ENCODE measurements at places on chromosomes 12 and 14.

DNA sequence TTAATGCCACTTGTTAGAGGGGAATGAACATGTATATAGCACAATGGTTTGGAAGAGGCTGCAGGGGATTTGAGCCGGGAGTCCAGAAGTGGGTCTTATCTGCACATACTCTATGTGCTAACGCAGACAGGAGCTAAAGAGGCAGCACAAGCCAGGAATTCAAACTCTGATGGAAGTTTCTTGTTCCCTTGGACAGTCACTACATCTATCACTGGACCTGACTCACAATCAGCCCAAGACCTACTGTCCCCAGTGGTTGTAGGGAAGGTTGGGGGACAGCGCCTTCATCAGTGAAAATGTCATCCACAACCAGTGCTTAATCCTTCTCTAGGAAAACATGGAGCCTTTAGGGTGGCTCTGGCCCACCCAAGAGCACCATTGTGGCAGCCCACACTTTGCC lies 107.8 kb downstream of the GCH1 start:
- no peak for DNase-seq

GRCh38 chr14:85129921-85130320 lies 400.0 kb upstream of the FLRT2 start:
- no peak for DNase-seq

DNA sequence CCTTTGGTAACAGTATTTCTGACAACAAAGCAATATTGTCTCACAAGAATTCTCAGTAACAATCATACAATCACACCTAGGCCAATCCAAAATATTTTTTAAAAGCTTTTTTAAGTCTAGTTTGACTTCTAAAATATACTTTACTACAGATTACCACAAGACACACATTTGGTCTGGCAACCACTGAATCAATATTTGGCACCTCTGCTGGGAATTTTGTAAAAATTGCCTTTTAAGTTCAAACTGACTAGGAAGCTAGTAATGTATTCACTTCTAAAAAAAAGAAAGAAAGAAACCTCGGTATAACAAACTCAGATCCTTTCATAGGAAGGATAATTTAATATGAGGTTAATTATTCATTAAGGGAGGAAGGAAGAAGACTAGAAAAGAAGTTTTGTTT lies 18.2 kb upstream of the ETV6 start:
- DNase-seq, result no peak

DNA sequence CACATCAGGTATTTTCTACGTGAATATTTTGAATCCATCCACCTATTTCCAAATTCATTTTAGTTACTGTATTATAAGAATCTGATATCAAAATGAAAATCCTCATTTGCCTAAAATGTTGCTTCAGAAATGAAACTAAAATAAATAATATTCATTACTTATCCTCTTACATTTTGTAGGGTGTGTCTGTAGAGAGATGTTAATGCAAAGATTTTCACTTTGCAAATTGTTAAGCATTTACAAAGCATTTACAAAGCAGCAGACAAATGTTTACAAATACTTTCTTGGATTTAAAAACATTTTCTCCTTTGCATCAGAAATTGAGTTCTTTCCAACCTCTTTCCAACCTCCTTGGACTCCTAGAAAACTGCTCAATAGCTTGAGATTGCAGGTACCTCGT lies 360.0 kb upstream of the DCN start:
- DNase-seq, result no peak

DNA sequence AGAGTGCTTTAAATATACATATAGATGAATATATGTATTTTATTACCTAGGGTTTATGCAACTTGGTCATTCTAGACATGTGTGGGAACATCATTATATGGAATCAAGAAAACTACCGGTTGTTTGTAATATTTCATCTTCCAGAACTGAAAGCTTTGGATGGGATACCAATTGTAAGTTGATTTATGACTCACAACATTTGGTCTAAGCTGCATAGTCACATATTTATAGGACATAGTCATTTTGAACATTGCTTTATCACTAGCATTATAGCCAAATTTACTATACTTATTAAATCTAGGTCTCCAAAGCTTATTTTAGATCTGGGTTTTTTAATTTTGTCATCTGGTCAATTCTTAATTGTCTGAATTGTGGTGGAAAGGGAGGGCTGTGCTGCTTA lies 83.7 kb upstream of the PCNX4 start:
- peak; percentile 1 for DNase-seq

DNA sequence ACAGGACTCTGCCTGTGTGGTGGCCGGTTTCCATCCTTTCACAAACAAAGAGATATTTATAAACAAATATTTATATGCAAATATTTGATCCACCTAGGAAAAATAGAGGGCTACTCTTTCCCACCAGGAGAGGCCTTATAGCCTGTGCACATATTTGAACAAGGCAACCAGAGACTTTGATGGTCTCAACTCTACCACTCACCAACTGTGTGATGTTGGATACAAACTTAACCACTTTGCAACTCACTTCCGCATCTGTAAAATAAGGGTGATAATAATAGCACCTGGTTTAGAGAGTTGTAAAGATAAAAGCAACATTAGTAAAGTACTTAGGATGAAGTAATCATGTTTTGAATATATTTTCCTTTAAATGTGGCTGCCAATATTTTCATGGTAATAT lies 1.5 kb upstream of the CLEC12A start:
- DNase-seq, result no peak

Data from astrocyte (in vitro differentiated cells and primary cell).